Daoy (cell line): ENCODE measurements at places on chromosomes 12 and 14. TPM values are rescaled to one million over a fixed set of nuclear protein-coding genes. Genes with fewer than 3 reads are reported as not detected.

Gene HHIPL1
- 1.2 and 2.5 TPM in 2 replicates for total RNA-seq

Gene C12orf50
- total RNA-seq = not detected in 2 replicates

Gene RNU4-1
- total RNA-seq = under 0.01 TPM in 2 replicates

Gene FBRSL1
- 2.6 and 9.8 TPM in 2 replicates for total RNA-seq

Gene CCDC177
- not detected in 2 replicates for total RNA-seq

Gene PDE3A
- total RNA-seq = 0.17 and 0.57 TPM in 2 replicates

Gene TEX52
- total RNA-seq = not detected in 2 replicates

Gene ACOT4
- 0.39 and 1.1 TPM in 2 replicates for total RNA-seq

Gene PLEK2
- 12.8 and 17.0 TPM in 2 replicates for total RNA-seq

Gene MANSC4
- not detected in 2 replicates for total RNA-seq

Gene SLC25A21
- 37.0 and 105 TPM in 2 replicates for total RNA-seq
